ENCODE measurements at places on chromosomes 7 and 10.

GRCh38 chr10:120644556-120645410 is 187.8 kb downstream of the PLPP4 start:
- DNase-seq = no peak

DNA sequence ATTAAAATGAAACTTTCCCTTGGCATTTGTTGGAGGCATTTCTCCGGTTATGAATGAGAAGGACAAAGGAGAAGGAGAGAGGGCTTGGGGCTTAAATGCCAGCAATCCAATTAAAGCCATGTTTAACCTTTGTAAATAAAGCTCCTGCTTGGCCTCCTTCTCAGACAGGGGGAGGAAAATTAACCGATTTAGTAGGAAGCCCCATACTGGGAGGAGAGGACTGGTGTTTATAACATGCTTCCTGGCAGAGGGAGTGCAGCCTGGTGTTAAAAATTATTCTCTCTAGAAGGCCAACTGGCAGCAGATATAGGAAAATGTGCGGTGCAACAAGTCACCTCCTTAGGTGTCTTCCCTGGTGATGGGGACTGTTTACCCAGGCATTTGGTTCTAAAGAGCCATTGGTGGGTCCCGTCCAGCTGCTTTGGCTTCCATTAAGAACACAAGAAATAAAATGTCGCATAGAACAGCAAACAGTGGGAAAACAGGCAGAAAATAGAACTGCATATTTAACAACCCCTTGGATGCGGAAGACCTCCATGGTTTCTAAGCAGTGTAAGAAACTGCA is 846.5 kb downstream of the TYW1 start:
- DNase-seq = no peak

DNA sequence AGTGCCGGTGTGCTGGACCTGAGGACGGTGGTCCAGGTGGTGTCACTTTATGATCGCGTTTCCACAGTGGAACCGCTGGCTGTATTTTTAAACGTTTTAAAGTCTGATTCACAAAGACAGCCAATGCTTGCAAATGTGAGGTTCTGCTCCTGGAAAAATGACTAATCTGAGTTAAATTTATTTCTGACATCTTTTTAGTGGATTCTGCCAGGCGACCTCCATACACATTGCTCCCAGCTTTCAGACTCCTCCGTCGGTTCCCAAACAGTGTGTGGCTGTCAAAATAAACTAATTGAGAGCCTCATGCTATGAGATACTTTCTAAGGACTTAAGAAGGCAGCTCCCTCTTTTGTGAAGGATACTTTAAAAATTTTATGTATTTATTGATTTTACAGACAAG is 12.7 kb upstream of the TTYH3 start:
- DNase-seq = no peak

DNA sequence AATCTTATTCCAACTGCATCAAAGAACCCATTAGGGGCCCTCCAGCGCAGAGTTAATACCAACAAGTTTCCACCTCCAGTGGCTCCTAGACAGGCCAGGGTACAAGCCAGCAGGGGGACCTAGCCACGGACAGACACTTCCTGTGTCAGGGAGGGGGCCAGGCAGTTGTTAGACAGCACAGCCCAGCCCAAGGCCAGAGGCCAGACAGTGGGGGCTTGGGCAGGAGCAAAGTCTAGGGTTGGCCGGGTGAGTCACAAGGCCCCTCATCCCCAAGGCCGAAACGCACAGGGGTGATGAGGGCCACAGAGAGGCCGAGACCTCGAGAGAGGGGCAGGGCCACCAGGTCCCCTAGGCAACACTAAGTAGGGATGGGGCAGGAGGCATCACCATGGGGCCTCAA is 19.3 kb upstream of the OPTN start:
- DNase-seq = no peak

DNA sequence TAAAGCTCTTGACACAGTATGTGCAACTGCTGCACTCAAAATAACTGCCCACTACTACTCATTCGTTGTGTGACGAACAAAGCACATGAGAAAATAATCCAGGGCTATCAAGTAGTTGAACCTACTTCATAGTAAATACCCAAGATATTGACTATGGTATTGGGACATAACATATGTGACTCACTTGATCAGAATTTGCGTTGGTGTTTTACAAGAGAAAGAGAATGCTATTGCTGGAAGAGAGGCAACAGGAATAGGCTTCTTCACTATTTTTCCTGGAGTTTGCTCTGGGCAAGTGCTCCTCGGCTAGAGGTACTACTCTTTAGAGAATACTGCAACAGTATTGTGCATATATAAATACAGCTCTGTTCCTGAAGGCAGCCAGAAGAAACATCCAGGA is 2.5 kb downstream of the DGKB start:
- DNase-seq = no peak

- DNase-seq = peak; percentile 29
Observed at GRCh38 chr7:149292462-149292823, 30.4 kb downstream of the ZNF783 start.

GRCh38 chr10:26311383-26311940 is 94.9 kb downstream of the GAD2 start:
- DNase-seq = no peak

DNA sequence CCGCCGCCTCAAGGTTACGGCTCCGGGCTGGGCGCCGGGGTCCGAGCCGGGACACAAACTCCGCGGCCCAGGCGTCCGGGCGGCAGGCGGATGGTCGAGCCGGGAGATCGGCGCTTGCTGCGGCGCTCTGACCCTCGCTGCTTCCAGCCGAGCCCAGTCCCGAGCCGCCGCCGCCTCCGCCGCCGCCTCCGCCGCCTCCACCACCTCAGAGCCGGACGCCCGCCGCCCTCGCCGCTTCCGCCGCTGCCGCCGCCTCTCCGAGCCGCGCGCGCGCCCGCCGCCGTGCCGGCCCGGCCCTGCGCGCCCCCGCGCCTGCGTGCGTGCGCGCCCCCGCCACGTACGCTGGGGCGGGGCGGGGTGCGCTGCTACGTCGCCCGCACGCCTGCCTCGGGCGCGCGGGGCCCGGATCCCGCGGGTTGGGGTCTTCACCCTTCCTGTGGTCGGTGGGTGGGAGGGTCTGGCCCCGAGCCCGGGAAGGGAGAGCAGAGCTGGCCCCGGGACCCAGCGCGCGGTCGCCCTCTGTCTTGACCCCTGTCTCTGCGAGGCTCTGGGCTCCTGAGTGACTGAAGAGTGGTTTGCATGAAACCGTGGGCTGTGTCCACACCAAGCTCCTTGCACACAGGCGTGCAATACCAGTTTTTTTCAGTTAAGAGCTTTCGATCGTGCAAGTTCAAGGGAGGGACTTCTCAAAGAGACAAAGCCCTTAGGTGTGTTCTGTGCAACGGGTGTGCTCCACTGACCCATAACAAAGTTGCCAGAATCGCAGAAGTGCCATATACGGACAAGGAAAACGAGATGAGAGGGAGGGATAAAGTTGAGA is at the start of gene SMURF1:
Gene SMURF1 (minus strand): TSS at position 256 of the 820 bp plus-strand sequence. CDS start 328 bp downstream, outside the sequence.
- DNase-seq = peak; percentile 83

GRCh38 chr7:88072715-88073055 is 138.6 kb downstream of the ADAM22 start:
- DNase-seq = no peak

GRCh38 chr7:123289200-123289599 is 89.4 kb upstream of the SLC13A1 start:
- DNase-seq = no peak

- no peak for DNase-seq
Observed at GRCh38 chr10:21032587-21033319, 135.6 kb upstream of the NEBL start.

DNA sequence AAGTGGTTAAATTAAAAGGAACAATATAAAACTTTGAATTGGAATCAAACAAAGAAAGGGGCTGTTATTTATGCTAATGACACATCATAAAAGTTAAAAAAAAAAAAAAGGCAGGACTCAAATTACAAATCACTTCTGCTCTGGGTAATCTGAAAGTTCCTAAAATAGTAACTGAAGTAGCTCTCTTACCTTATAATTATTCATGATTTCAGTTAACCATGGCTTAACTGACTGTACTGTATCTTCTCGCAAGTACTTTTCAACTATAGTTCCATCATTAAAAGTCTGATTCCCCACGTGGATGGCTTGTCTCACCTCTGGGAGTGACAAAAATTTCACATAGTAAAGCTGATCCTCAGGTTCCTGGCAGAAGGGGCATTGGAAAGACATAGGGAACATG is 82.5 kb downstream of the CPVL start:
- DNase-seq = no peak

GRCh38 chr7:123652406-123652805 is 3.3 kb upstream of the LMOD2 start:
- no peak for DNase-seq

- DNase-seq = no peak
Observed at GRCh38 chr7:29017713-29018112, 59.6 kb upstream of the TRIL start.

GRCh38 chr7:50488379-50488778 is 38.2 kb upstream of the FIGNL1 start:
- no peak for DNase-seq

DNA sequence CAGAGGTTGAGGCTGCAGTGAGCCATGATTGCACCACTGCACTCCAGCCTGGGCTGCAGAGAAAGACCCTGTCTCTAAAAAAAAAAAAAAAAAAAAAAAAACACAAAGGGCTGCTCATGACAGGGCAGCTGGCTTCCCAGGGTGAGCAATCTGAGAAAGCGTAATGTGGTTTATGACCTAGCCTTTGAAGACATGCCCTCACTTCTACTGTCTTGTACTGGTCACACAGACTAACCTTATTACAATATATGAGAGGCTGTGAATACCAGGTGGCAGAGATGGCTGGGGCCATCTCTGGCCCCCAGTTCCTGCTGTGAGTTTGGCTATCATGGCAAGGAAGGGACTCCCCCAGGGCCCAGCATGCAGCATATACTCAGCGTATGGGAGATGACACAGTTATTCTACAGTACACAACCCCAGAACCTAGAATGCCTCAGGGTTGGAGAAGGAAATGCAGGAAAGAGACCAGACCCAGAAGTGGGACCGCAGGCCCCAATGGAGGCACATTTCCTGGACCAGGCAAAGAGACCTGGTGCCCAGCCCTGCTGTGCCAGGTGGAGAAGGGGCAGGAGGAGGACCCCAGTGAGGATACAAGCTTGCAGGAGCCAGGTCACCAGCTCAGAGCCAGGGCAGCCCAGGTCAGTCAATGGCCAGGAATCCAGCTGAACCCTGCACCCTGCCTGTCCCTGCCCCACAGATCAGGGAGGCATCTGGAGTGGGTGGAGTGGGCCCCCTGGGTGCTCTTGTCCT is 26.3 kb downstream of the NPTX2 start:
- no peak for DNase-seq

DNA sequence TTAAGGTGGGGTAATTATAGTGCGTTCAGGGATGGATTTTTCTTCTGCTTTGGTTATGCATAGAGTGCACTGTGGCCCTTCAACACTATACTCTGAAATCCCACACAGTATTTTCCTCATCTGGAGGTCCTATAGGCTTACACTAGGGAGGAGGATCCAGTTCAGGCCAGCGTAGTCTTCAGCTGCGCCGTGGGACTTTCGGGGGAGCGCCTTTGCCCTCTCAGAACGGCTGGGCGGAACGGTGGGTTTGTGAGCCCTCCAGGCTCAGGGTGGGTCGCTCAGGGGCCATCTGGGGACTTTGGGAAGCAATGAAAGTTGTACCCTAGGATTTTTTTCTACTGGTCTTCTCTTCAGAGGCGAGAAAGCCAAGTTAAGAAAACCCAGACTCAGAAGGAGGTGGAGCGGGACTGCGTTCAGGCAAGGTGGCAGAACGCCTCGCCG is 652 bp upstream of the VPS26A start:
- DNase-seq = no peak

- peak; percentile 77 for DNase-seq
Observed at GRCh38 chr7:148941598-148942275, 57.6 kb upstream of the EZH2 start.

DNA sequence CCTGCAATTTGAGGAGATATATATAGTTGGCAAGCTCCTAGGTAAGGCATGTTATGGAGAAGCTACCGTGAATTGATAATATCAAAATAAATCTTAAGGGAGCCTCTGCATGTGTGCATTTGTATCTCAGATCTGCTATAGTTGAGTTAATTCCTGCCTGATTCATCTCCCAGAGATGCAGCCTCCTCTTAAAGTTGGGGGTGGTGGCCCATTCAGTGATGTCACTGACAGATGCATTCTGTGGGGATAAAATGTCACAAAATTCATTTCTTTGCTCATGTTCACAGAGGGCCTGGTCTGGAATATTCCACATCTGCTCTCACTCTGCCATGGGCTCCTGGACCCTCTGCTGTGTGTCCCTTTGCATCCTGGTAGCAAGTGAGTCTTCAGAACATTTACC is 185.8 kb upstream of the PRSS1 start:
- no peak for DNase-seq

GRCh38 chr7:106504645-106505044 is 156.3 kb downstream of the CCDC71L start:
- no peak for DNase-seq

DNA sequence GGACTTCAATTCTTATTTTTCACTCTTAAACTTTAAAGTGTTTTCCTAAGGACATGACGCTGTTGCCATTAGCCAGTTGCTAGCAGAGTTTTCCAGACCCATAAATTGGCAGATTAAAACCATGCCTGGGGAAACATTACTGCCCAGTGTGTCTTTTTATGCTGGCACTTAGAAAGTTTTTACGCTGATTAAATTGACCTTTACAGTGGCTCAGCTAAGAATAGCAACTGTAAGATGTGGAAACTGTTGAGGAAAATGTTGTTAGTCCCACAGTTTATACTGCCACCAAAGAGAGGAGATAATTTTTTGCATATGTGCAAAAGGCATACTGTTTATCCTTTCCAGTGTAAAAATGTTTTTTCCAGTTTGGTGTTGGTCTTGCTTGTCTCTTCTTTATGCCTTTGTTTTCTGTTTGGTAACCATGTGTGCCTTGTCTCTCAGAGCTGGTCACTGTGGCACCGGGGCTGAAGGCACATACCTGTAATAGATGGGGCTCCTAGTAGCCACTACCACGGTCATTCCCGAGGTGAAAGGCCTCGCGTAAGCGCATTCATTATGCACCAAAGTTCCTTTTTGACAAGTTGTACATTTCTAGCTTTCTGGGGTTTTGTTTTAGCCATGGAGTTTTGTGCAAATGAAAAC is 45.3 kb downstream of the CYP17A1 start:
- no peak for DNase-seq

GRCh38 chr10:131107970-131108369 is 203.6 kb downstream of the TCERG1L start:
- DNase-seq = no peak

GRCh38 chr10:109820620-109821405 is 102.5 kb downstream of the XPNPEP1 start:
- no peak for DNase-seq

- DNase-seq = no peak
Observed at GRCh38 chr7:17472518-17472917, 174.1 kb downstream of the AHR start.
